ENCODE measurements at places on chromosomes 3 and 15.

DNA sequence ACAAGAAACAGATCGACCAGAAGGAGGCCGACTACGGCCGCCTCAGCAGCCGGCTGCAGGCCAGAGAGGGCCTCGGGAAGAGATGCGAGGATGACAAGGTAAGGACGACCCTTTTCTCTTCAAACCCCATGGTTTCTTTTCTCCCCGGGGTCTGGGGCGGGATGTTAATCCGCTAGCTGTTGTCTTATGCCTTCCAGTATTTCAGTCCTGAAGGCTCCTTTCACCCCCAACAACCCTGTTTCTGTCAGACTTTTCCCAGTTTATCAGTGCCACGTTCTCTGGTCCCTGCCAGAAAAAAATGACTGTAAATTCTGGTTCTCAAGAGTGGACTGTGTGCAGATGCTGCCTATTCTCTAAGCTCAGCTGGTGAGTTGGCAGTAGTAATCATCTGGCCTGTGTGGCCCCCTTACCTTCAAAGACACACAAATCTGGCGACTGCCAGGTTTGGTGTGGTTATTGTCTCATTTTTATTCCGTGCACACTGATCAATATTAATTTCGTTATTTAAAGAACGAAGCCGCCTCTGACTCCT, 806 bp downstream of the GOLM2 start:
- peaks cover 16% of the 10 kb centered on the region for H3K36me3 ChIP-seq
- no peak for DNase-seq
- H3K4me3 ChIP-seq = peak overlapping the region; percentile 96
- H3K27me3 ChIP-seq = no peaks in the 10 kb centered on the region
- H3K27ac ChIP-seq = peak overlapping the region; percentile 98
- no peaks in the 10 kb centered on the region for H3K4me1 ChIP-seq

DNA sequence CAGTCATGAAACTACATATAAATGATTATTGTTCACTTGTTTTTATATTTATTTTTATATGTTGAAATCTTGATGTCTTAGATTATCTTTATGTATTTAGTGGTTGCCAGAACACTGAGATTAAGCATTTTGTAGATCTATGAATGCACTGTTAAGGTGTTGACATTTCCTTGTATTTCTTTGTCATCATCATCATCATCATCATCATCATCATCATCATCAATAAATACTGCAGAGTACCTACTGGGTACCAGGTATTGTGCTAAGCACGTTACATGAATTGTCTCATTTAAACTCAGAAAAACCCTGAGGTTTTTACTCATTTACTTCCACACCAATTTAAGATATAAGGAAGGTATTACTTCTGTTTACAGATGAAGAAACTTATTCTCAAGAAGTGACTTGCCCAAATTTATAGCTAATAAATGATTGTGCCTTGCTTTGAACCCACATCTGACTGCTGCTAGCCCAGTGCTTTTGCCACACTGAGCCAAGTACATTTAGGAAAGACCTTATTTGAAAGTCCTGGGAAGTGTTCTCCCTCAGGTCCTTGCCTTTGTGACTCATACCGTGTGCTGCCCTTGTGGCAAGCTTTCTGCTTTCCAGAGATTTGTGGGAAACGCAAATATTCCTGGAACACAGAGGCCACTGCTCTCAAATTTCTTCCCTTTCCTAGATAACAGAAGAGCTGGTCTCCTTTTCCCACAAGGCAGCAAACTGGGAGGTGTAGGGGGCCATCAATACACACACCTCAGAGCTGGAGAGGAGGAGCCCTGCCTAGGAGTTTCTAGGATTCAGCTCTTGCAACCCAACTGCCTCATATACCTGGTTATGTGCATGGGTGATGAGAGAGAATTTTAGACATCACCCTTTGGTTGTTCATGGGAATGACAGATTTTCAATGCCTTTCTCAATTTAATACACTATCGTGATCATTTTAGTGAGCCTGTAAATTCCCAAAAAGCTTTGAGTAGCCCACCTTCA, 115.4 kb upstream of the C15orf61 start:
- no peaks in the 10 kb centered on the region for H3K27me3 ChIP-seq
- no peak overlapping the region for H3K4me3 ChIP-seq
- H3K27ac ChIP-seq = no peak overlapping the region
- DNase-seq = no peak

DNA sequence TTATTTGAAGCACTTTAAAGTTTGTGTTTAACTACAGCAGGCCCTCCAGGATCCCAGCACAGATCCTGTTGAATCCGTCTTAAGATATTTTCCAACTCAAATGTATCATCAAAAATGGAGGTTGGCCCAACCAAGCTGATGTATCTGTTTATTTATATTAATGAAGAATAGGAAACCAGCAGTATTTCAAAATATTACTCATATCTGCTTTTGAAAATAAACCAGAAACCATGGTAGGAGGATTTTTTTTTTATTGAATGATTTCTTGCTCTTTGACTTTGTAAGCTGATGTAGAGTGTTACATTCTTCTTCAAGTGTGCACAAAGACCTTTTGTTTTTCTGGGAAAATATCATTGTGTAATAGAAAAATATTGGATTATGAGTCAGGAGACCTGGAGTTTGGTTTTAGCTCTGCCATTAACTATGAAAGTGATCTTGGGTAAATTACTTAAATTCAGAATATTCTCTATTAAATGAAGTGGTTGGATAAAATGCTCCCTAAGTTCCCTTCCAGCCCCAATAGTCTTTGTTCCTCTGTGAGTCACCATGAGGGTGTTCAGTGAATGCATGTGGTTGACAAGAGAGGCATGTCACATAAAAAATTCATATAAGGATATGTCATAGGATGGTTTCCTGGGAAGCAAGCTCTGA, 221.3 kb upstream of the GAP43 start:
- no peaks in the 10 kb centered on the region for H3K27me3 ChIP-seq
- H3K4me3 ChIP-seq = no peak overlapping the region
- H3K4me1 ChIP-seq = no peaks in the 10 kb centered on the region
- no peak overlapping the region for H3K27ac ChIP-seq

- no peak overlapping the region for H3K4me3 ChIP-seq
- H3K27ac ChIP-seq = no peak overlapping the region
- no peaks in the 10 kb centered on the region for H3K36me3 ChIP-seq
- H3K4me1 ChIP-seq = no peaks in the 10 kb centered on the region
- peaks cover 4% of the 10 kb centered on the region for H3K27me3 ChIP-seq
Observed at GRCh38 chr3:16040991-16041390, 133.5 kb upstream of the GALNT15 start.

DNA sequence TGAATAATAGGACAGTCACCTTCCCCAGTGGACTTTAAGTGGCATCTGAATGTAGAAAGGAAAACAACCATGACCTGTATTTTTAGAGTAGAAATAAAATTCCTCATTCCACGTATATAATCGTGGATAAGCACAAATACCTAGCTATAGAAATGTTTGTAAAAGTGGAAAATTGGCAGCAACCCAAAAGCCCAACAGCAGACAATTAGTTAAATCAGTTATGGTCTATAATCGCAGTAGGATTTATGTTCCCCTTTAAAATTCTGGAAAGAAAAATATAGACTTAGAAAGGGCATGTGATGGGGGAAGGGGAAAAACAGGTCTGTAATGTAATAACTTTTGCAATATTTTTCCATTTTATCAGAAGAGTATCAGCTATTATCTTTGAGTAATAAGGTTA, 241.9 kb upstream of the ST8SIA2 start:
- H3K27ac ChIP-seq = no peak overlapping the region
- H3K4me3 ChIP-seq = no peak overlapping the region
- H3K36me3 ChIP-seq = no peaks in the 10 kb centered on the region
- DNase-seq = no peak
- no peaks in the 10 kb centered on the region for H3K27me3 ChIP-seq
- no peaks in the 10 kb centered on the region for H3K4me1 ChIP-seq

DNA sequence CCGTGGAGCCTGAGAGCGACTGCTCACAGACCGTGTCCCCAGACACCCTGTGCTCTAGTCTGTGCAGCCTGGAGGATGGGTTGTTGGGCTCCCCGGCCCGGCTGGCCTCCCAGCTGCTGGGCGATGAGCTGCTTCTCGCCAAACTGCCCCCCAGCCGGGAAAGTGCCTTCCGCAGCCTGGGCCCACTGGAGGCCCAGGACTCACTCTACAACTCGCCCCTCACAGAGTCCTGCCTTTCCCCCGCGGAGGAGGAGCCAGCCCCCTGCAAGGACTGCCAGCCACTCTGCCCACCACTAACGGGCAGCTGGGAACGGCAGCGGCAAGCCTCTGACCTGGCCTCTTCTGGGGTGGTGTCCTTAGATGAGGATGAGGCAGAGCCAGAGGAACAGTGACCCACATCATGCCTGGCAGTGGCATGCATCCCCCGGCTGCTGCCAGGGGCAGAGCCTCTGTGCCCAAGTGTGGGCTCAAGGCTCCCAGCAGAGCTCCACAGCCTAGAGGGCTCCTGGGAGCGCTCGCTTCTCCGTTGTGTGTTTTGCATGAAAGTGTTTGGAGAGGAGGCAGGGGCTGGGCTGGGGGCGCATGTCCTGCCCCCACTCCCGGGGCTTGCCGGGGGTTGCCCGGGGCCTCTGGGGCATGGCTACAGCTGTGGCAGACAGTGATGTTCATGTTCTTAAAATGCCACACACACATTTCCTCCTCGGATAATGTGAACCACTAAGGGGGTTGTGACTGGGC, 7.3 kb downstream of the FAM131A start:
- peak overlapping the region; percentile 24 for H3K27ac ChIP-seq
- DNase-seq = no peak
- peaks cover 29% of the 10 kb centered on the region for H3K36me3 ChIP-seq
- no peaks in the 10 kb centered on the region for H3K27me3 ChIP-seq
- no peak overlapping the region for H3K4me3 ChIP-seq
- no peaks in the 10 kb centered on the region for H3K4me1 ChIP-seq

- peak within 1 kb of the TSS; percentile 82 for H3K4me3 ChIP-seq
- H3K27me3 ChIP-seq = peaks cover 18% of the 10 kb centered on the region
- no peaks in the 10 kb centered on the region for H3K36me3 ChIP-seq
Observed at GRCh38 chr15:76059320-76060117, at the start of gene TMEM266. TMEM266 (plus strand) TSS chr15:76059985; CDS start chr15:76134264, 74,279 bp downstream.

- H3K27ac ChIP-seq = no peak overlapping the region
- no peaks in the 10 kb centered on the region for H3K27me3 ChIP-seq
Observed at GRCh38 chr3:112675943-112676535, 35.1 kb upstream of the CCDC80 start.
